ENCODE measurements at places on chromosomes 4 and X. TPM values are rescaled to one million over a fixed set of nuclear protein-coding genes. Genes with fewer than 3 reads are reported as not detected.

The P2RY4 gene
- 0.46 TPM for polyA plus RNA-seq

The CXCL11 gene
- polyA plus RNA-seq = 22.0 TPM

The ITM2A gene
- 23.2 TPM for polyA plus RNA-seq

The HSFX3 gene
- polyA plus RNA-seq = not detected

The SPINK2 gene
- polyA plus RNA-seq = not detected

The RTL5 gene
- polyA plus RNA-seq = 1.6 TPM

DNA sequence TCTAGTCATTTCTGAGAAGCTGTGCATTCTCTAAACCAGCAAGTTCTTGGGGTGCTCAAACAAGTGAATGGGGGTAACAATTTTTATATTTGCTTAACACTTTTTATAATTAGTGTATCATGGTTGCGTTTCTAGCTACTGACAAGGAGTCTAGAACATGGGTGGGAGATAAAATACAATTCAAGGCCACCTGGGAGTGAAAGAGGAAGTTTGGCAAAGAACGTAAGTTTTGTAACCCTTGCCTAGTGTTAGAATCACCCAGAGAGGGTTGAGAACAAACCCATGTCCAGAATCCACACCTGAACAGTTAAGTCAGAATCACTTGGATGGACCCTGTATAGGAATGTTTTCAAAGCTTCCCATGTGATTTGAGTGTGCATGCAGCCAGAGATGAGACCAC is 92.7 kb downstream of the AFF2 start:
- H3K27me3 ChIP-seq = no peaks in the 10 kb centered on the region
- no peaks in the 10 kb centered on the region for H3K36me3 ChIP-seq
- no peaks in the 10 kb centered on the region for H3K4me1 ChIP-seq
- H3K4me3 ChIP-seq = no peak overlapping the region
- H3K27ac ChIP-seq = no peak overlapping the region

DNA sequence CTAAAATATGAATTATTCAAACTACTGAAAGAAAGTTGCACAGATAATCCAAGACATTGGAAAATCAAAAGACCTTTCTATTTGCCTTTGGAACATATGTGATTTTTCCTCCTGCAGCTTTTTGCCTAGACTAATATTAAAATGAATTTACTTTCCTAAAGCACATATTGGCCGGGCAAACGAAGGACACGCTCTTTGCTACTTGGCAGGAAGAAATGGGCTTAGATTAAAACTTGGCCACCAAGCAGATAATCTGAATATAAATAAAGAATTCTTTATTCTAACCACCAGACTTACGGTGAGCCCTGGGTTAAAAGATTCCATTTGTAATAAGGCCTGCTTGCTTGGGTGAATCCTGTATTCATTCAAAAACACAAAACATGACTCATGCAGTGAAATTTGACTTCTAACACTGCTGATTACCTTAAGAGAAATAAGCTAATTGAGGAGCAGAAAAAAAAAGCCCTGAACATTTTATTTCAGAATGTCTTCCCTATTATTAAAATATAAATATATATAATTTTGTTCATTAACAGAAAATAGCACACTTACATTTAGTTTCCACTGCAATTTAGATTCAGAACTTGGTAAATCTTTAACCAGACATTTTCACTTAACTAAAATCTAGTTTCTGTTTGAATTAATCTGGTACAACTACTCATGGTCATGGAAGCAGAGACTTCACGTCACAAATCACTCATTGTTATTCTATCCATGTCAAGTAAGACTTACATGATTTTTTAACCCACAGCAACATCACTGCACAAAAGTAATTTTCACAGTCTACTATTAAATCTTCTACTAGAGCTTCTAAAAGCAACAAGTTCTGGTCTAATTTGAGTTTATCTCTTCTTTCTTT is 116.1 kb upstream of the PLAC1 start:
- no peak overlapping the region for H3K27ac ChIP-seq
- no peaks in the 10 kb centered on the region for H3K36me3 ChIP-seq
- H3K4me1 ChIP-seq = no peaks in the 10 kb centered on the region
- H3K27me3 ChIP-seq = no peaks in the 10 kb centered on the region

DNA sequence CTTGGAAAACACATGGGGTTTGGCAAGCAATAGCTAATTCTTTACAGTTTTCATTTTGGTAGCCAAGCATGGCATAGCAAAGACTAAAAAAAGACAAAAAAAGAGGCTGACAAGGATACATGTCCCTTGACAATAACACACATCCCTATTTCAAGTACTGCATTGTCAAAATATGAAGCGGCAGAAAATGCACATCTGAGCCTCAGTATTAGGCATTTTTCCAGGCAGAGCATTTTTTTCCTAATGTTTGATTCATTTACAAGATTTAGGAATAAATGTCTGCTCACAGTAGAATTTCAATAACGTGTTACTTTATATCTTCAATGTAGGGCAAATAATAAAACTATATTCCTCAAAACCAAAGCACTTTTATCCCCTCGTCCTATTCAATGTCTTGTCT is 216.3 kb upstream of the PCDH18 start:
- DNase-seq = no peak
- no peak overlapping the region for H3K4me3 ChIP-seq
- no peaks in the 10 kb centered on the region for H3K27me3 ChIP-seq
- H3K4me1 ChIP-seq = no peaks in the 10 kb centered on the region

GRCh38 chr4:118587116-118587831 is 97.9 kb upstream of the METTL14 start:
- DNase-seq = no peak
- H3K4me1 ChIP-seq = no peaks in the 10 kb centered on the region
- no peak overlapping the region for H3K4me3 ChIP-seq
- peak overlapping the region; percentile 35 for H3K27ac ChIP-seq

GRCh38 chr4:149718500-149718899 is 97.1 kb downstream of the IQCM start:
- no peaks in the 10 kb centered on the region for H3K36me3 ChIP-seq
- H3K27me3 ChIP-seq = no peaks in the 10 kb centered on the region
- no peaks in the 10 kb centered on the region for H3K4me1 ChIP-seq
- DNase-seq = no peak

DNA sequence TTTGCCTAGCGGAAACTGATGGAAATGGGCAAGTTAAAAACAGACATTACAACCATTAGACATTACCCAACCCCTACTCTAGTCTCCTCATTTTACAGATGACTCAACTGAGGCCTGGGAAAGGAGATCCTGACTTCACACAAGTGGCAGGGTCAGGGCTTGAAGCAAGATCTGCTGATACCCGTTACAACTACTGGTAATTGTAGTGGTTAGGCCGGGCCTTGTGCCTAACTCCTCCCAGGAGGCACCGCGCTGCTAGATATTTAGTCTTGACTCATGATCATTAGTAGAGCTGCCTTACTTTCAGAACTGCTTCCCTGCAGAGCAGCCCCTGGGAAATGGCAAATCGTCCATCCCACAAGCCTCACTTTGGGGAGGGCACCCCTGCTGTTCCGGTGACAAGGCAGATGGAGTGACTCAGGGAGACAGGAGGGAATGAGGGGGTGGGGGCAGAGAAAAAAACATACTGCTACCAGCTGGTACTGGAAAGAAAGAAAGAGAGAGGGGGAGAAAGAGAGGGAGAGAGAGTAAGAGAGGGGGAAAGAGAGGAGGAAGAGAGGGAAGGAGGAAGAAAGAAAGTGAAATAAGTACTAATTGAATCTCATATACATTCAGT is 12.2 kb downstream of the ARHGEF6 start:
- no peaks in the 10 kb centered on the region for H3K36me3 ChIP-seq
- DNase-seq = peak; percentile 73
- H3K27me3 ChIP-seq = no peaks in the 10 kb centered on the region
- peak overlapping the region; percentile 91 for H3K27ac ChIP-seq

GRCh38 chr4:73197220-73197619 is 61.4 kb downstream of the ANKRD17 start:
- no peaks in the 10 kb centered on the region for H3K27me3 ChIP-seq
- H3K4me3 ChIP-seq = no peak overlapping the region
- DNase-seq = no peak
- no peaks in the 10 kb centered on the region for H3K36me3 ChIP-seq

- H3K4me1 ChIP-seq = no peaks in the 10 kb centered on the region
- H3K36me3 ChIP-seq = no peaks in the 10 kb centered on the region
- no peak overlapping the region for H3K4me3 ChIP-seq
Observed at GRCh38 chr4:113908829-113909228, 70.6 kb downstream of the ARSJ start.

DNA sequence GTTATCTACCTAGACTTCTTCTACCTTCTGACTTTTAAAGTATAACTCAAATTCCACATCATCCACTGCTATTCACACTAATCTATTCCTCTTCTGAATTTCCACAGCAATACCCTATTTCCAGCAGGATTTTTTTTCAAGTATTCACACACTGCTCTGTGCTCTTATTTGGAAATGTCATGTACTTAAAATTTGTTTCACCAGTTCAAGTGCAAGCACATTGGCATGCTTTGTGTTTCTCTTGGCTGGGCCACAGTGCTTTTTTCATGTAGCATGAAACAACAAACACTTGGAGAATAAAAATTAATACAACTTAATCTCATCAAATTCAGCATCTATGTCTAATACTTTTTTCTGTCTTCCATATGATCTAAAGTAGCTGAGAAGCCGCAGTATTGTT is 161.8 kb upstream of the PCDH18 start:
- H3K36me3 ChIP-seq = no peaks in the 10 kb centered on the region
- H3K4me1 ChIP-seq = no peaks in the 10 kb centered on the region

DNA sequence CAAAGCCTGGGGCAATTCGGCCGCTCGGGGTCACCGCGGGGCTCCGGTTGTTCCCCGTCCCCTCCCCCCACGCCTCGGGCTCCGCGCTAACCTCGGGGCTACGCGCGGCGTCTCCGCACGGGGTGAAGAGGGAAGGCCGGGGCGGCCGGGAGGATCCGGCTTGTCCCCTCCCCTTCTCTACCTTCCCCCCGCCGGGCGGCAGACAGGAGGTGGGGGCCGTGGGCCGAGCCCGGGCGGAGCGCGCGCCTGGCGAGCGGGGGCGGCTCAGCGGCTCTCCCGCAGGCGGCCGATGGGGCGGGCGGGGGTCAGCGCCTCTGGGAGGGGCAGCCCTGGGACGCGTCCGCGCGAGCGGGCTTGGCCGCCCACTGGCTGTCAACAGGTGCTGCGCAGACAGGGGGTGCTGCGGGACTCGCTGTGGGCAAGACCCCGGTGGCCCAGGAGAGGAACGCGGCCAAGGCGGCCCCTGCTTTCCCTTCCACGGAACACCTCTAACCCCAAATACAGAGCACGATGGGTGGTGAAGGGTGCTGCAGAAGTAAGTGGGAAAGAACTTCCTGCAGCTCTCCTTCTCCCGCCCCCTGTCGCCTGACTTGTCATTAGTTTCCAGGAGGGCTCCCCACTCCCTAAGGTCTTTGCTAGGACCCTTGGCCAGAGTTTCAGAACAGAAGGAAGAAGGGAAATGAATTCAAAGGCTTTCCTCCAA is at the start of gene PDGFC:
PDGFC (minus strand) TSS at position 124 of the 703 bp plus-strand sequence. CDS start 896 bp downstream, outside the sequence.
- peak within 1 kb of the TSS; percentile 94 for H3K27ac ChIP-seq
- H3K27me3 ChIP-seq = no peaks in the 10 kb centered on the region

GRCh38 chr4:182649698-182650477 is 267.3 kb downstream of the DCTD start:
- H3K36me3 ChIP-seq = no peaks in the 10 kb centered on the region
- H3K27me3 ChIP-seq = no peaks in the 10 kb centered on the region
- DNase-seq = no peak
- no peak overlapping the region for H3K27ac ChIP-seq
- no peaks in the 10 kb centered on the region for H3K4me1 ChIP-seq
- H3K4me3 ChIP-seq = no peak overlapping the region

DNA sequence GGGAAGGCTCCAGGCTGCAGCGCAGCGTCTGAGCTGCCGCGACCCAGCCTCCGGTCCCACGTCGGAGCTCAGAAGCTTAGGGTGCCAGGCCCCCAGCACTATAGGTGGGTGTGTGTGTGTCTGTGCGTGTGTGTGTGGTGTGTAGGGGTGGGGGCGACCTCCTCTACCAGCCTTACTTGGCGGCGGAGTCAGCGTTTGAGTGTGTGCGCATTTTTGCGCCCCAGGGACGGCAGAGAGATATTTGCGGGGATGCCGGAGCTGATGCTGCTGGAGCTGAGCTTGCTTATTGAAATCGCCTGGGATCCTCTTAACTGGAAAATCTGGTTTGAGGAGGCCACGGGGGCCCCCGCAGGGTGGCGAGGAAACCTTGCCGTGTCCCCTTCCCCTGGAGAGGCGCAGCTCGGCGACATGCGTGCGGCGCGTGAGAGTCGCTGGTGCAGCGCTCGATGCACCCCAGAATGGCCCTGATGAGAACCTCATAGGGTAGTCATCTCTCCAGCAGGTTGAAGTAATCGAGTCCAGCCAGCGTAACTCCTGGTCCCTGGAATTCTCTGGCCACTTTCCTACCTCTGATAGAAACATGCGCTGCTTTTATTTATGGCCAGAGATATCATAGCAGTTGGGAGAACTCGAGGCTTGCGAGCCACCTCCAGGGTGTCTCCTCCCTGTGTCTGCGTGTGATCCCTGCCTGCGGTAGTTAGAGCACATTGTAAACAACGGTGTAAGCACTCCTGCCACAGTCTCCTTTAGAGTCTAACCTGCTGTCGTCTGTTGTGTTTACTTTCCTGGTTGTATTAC is 2.7 kb downstream of the ADGRL3 start:
- H3K27ac ChIP-seq = peak overlapping the region; percentile 41
- H3K4me1 ChIP-seq = no peaks in the 10 kb centered on the region
- no peak for DNase-seq
- no peaks in the 10 kb centered on the region for H3K36me3 ChIP-seq

Measured in sigmoid colon (tissue), 7 donors.